ENCODE measurements at places on chromosomes 4 and X.

DNA sequence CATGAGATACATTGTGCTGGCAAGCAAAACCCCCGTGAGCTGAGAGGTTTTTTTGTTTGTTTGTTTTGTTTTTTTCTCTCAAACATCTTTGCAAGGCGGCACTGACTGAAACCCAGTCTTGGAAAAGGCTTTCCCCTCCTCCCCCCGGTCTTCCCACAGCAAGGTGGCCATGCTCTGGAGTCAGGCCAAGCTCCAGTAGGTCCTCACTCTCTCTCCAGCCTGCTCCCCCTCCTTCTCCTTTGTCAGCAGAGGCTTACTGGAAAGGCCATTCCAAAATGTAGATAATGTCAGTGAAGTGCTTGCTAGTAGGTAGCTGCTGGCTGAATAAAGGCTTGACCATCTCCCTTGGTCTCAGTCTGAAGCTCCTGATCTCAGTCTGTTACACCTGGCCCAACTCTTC lies 32.6 kb downstream of the FRMPD3 start:
- no peak for DNase-seq

DNA sequence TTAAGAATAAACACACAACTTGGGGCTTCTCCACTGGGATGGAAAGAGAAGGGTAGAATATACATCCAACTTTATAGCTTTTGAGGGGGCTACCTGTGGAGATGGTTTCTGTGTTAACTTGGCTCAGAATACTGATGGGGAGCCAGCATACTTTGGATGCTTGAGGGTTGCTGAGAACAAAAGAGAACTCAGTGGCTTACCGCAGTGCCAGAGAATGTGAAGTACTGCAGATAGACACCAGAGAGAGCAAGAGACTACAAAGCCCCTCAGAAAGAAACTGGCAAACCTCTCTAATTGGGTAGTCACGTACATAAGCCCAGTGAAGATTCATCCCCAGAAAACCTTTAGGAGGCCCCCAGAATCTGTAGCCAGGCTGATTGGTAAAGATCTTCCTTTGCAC lies 214.4 kb downstream of the DCHS2 start:
- no peak for DNase-seq

- no peak for DNase-seq
Measured at GRCh38 chr4:88382621-88383020, 4.0 kb downstream of the HERC6 start.

DNA sequence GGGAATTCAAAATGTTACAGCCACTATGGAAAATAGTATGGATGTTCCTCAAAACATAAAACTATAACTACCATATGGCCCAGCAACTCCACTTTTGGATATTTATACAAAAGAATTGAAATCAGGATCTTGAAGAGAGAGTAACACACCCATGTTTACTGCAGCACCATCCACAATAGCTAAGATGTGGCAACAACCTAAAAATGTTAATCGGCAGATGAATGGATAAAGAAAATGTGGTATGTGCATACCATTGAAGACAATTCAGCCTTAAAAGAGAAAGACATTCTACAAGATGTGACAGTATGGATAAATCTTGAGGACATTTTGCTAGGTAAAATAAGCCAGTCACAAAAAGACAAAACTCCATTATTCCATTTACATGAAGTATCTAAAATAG lies 171.9 kb downstream of the DCHS2 start:
- DNase-seq = no peak

DNA sequence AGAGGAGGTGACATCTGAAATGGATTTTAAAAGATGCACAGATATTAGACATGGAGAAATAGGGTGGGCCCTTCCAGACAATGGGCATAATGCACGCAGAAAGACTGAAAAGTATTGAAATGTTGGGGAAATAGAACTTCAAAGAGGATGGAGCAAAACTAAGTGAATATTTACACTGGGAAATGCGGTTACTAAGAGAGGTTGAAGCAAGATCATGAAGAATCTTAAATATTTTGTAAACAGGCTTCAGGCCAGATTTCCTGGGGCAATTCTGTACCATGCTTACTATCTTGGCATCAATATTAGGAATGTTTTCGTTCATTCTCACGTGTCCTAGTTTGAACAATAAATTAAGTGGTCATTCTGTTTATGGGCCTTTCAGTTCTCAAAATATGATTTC lies 216.3 kb downstream of the ADAMTS3 start:
- DNase-seq = no peak

GRCh38 chr4:7539659-7540058 lies 104.9 kb upstream of the PSAPL1 start:
- DNase-seq = no peak

GRCh38 chrX:68837119-68837518 lies 8.3 kb downstream of the EFNB1 start:
- DNase-seq = no peak

- DNase-seq = no peak
Measured at GRCh38 chrX:150455215-150455608, 92.1 kb downstream of the MAMLD1 start.

DNA sequence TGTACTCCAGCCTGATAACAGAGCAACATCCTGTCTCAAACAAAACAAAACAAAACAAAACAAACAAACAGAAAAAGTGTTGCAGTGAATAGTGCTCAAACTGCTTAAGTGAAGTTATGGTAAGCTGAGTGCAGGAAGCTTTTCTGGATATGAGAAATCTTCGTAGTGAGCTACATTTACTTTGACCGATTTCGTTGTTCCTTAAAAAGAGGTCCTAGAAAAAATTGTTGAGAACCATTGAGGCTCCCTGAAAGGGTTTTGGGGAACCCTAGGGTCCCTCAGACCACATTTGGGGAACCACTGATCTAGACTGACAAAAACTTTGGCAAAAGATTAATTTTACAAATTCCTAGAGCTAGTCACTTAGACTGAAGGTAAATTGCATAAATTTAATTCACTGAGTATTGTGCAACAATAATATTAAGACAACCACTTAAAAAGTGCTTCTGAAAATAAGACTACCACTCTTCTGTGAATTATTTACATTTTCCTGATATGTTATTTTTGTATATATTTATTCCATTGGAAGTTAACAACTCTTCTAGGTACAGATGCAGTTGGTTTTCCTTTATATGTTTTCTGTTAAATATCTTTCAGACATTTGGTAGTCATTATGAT lies 149.6 kb downstream of the FHIP1A start:
- DNase-seq = no peak

DNA sequence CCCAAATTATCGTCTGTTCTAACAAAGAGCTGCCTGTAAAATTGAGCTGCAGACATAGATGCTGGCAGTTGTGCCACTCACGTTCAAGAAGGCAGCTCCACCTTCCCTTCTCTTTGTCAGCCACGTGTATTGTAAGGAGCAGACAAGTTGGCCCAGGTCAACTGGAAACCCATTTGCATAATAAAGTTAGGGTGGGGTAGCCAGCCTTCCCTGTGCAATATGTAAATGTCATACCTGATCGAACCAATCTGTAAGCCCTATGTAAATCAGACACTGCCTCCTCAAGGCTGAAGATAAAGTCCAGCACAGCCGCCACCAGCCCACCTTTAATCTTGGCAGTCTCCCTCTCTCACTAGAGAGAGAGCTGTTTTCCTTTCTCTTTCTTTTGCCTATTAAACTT lies 117.2 kb downstream of the TMEM144 start:
- no peak for DNase-seq

DNA sequence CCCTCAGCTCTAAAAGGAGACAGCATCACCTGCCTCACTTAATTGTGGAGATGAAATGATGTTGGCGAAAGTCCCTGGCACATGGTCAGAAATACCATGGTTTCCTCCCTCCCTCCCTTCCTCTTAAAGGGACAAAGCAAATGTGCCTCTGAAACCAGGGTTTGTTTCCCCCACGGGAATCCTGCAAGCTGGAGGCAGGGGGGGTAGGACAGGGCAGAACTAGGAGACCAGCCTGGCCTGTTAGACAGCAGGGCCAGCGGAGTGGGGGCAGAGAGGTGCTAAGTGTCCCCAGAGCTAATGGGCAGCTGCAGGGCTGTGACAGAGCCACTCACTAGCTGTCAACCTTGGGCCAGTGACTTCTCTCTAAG lies 5.7 kb downstream of the RTL5 start:
- DNase-seq = no peak

DNA sequence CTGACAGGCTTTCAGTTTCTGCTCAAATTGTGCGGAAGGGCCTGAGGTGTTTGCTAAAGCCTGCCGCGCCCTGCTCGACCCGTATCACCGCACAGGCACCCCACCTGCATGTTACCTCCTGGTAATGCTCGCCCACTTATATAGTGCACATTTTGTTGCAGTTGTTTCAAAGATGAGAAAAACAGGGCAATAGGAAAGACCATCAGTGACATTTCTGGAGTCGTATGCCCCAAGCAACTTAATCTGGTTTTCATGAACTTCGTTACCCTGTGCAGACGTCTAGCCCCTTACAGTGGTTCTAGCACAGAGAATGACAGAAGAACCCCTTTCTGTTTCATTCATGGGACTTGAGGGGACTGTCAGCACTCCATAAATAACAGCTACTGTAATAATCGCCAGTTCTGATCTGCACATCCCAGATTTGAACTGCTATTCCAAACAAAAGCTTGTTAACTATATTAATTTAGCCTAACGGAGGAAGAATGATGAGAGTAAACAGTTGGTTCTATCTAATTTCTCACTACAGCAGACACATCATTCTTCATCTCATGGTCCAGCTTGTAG lies 940 bp upstream of the DCTD start:
- DNase-seq = no peak

DNA sequence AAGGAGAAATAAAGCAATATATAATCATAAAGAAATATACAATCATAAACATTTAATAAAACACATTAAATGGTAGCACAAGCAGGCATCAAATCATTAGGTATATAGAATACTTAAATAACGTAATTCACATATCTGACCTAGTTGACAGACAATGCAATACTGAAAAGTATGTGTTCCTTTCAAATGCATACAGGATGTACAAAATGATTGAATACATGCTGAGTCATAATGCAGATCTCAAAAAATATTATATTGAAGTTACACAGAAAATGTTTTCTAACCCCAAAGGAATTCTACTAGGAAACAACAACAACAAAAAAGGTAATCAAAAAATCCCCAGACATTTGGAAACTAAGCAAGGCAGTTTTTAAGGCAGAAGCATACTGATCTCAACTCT lies 1072.0 kb upstream of the INTU start:
- DNase-seq = no peak

DNA sequence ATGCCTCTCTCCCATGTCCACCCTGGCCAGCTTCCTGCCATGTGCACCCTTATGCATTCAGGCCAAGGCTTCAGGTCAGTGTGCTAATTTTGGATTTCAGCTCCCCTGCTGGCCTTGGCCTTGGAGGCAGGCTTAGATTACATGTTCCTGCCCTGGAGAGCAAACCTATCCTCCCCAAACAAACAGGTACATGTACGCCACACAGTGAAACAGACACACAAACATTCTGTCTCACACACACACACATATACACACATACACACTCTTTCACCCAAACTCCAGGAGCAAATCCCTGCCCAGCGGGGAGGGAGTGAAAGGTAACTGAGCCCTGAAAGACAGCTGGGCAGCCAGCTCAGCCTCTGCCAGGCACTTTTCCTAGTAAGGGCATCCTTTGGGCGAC lies 62.7 kb upstream of the ARHGAP36 start:
- DNase-seq = no peak

GRCh38 chr4:158869761-158870160 lies 100.9 kb downstream of the FNIP2 start:
- no peak for DNase-seq

DNA sequence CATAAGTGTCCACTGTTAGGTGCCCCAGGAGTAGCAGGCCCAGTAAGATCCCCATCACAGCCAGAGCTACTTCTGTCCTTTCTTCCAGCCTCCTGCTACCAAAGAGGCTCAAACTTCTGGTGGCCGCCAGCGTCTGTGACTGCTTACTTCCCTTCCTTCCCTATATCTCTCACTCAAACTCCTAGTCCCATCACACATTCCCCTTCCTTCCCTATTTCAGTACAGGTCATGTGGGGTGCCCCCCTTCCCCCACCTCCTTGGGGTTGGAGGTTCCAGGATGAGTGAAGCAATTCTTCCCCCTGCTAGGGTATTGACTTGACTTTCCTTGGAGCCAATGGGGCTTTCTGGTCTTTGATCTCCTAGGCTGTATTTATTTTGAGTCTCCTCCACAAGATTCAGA lies at the start of gene VSIG4:
Gene VSIG4, minus strand, starts transcription at position 137 of the 400 bp plus-strand sequence. Its CDS starts 82 bp downstream, at position 55.
- DNase-seq = no peak

DNA sequence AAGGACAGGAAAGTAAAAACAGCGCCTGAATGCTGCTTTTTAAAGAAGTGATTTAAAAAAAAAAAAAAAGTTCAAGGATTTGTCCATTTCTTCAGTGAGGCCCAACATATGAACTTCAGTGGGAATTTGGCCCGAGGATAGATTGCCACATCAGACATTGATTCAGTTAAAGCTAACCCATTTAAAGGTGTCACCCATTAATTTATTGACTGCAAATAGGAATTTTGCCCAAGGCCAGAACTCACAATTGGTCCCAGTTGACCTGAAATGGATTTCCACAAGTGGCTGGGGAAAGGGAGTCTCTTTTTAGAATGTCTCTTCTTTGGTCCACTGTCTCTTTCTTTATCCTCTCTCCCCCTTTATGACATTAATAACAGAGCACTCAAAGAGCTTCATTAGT lies 86.5 kb upstream of the RPL34 start:
- no peak for DNase-seq

DNA sequence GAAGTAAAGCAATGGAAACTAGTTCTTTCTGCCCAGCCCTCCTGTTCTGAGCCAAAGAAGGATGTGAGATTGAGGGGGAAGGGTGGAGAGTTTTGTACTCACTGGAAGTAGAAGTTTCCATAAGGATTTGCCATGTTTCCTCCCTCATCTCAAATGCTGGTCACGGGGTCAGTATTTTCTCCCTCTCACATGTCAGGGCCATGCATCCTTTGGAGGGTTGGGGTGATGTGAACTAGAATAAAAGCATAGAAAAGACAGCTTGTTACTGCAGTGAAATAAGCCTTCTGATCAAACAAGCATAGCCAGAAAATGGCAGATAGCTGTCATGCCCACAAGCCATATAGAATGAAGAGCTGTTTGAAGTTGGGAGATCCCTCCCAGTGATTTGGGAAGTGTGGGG lies 79.7 kb downstream of the KIT start:
- DNase-seq = no peak

DNA sequence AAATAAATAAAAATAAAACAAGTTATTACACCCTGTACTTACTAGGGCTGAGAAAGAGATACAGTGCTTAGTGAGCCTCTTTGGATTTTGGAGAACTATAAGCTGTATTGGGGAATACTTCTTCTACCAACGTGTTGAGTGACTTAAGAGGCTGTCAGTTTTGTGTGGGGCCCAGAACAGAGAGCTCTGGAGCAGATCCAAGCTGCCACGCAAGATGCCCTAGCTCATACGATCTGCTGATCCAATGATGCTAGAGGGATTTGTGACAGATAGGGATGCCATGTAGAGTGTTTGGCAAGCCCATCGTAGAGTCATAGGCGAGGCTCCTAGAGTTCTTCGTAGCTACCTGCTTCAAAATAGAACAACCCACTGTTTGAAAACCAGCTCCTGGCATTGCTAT lies 60.3 kb upstream of the KLF3 start:
- no peak for DNase-seq

- DNase-seq = no peak
Measured at GRCh38 chr4:104425948-104426347, 68.7 kb downstream of the CXXC4 start.
